ENCODE measurements at places on chromosomes 5 and 9. TPM values are rescaled to one million over a fixed set of nuclear protein-coding genes. Genes with fewer than 3 reads are reported as not detected.

GRCh38 chr5:53784596-53784995 is 224.2 kb downstream of the NDUFS4 start:
- no peak overlapping the region for H3K4me3 ChIP-seq
- no peak overlapping the region for H3K27ac ChIP-seq
- H3K36me3 ChIP-seq: no peaks in the 10 kb centered on the region
- peaks cover 1% of the 10 kb centered on the region for H3K4me1 ChIP-seq

- H3K4me3 ChIP-seq: no peak overlapping the region
- peaks cover 84% of the 10 kb centered on the region for H3K4me1 ChIP-seq
- H3K27ac ChIP-seq: no peak overlapping the region
- H3K36me3 ChIP-seq: no peaks in the 10 kb centered on the region
- H3K27me3 ChIP-seq: no peaks in the 10 kb centered on the region
Observed at GRCh38 chr5:171999877-172000276, 6.6 kb downstream of the FBXW11 start.

Gene KCNIP1
- total RNA-seq: 1.7 TPM

GRCh38 chr9:19748278-19749126 is 40.3 kb downstream of the SLC24A2 start:
- no peaks in the 10 kb centered on the region for H3K4me1 ChIP-seq
- H3K27ac ChIP-seq: no peak overlapping the region
- H3K36me3 ChIP-seq: no peaks in the 10 kb centered on the region

DNA sequence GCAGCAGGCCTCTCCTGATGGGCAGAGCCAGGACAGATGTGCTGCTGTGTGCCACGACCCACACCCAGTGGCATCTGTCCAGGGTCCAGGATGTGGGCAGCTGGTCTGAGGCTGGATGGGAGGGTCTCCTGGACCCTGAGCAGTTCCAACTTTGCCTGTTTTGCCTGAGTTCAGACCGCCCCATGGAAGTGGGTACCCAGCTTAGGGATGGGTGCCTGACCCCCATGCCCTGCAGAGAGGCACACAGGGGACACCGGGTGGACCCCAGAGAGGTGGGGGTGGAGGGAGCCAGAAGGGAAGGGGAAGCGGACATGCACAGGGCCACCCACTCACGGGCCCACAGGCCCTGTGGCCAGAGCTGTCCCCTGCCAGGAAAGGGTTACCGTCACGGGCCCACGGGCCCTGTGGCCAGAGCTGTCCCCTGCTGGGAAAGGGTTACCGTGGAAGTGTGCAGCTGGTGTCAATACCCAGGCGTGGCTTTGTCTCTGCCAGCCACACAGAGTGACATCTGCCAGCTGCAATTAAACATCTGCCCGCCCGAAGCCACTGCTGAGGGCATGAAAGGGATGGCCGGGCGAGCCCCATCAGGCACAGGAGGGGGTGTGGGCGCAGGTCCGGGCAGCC is 50.0 kb downstream of the NACC2 start:
- peak overlapping the region; percentile 31 for H3K27ac ChIP-seq
- no peak for DNase-seq
- peaks cover 24% of the 10 kb centered on the region for H3K4me1 ChIP-seq
- H3K27me3 ChIP-seq: no peaks in the 10 kb centered on the region

Gene F12
- not detected for total RNA-seq

DNA sequence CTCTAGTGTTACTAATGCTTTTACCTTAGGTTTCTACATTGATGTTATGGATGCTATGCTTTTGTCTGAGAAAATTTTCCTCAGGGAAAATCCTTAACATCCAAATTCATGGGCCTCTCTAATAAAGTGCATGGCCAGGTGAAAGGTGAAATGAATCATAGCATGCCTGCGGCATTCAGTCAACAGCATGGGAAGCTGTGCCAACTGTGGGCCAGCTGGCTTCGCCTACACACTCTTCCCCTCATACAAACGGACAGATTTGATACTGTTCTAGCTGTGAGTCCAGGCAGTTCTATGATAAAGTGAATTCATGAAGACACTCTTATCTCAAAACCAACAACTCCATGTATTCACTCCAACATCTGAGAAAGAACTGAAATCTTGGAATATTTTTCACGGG is 374.1 kb downstream of the PLK2 start:
- H3K4me3 ChIP-seq: no peak overlapping the region
- no peak for DNase-seq
- no peaks in the 10 kb centered on the region for H3K27me3 ChIP-seq
- H3K36me3 ChIP-seq: no peaks in the 10 kb centered on the region

DNA sequence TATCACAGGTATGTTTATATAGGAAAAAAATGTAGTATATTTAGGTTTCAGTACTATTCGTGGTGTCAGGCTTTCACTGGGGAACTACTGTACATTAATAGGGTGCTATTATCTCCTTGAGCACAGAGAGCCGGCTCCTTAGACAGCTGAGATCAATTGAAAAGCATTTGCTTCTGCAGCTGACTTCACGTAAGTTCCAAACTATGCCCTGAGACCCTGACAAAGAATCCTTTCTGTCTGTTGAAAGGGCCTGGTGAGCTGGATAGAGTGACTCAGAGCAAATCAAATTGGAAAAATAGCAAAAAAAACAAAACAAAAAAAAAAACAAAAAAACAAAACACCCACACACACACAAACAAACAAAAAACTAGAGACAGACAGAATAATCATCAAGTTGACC is 652.0 kb downstream of the MTRR start:
- H3K4me1 ChIP-seq: no peaks in the 10 kb centered on the region
- H3K4me3 ChIP-seq: no peak overlapping the region
- no peaks in the 10 kb centered on the region for H3K27me3 ChIP-seq
- H3K36me3 ChIP-seq: no peaks in the 10 kb centered on the region
- H3K27ac ChIP-seq: no peak overlapping the region

Data from esophagus muscularis mucosa (tissue), 4 donors.